ENCODE measurements at places on chromosomes 1 and 21.

DNA sequence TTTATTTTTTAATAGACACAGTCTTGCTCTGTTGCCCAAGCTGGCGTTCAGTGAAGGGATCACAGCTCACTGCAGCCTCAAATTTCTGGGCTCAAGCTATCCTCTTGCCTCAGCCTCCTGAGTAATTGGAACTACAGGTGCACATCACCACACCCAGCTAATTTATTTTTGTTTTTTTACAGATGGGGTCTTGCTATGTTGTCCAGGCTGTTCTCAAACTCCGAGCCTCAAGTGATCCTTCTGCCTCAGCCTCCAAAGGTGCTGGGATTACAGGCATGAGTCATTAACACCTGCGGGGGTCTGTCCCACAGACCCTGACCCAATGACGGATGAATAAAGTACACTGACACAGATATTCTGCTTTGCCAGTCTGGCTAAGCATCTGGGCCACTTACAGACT is 33.6 kb upstream of the ZZZ3 start:
- DNase-seq = no peak

DNA sequence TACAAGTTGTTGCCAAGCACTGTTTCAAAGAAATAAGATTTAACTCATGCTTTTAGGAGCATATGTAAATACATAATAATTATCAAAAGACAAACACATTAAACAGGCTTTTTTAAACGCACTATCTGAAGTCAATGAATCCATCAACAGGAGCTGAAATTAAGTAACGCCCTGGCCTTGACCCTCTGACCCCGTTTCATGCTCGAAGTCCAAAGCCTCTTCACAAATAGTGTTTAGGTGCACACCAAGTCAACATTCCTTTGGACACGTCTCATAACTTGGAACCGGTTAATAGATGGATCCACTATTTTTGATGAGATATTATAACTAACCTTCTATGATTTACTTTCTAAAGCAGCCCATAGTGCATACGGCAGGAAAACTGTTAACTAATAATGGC is 209.3 kb downstream of the GABPA start:
- no peak for DNase-seq

- DNase-seq = no peak
Measured at GRCh38 chr1:160489513-160490261, 33.4 kb downstream of the SLAMF6 start.

GRCh38 chr1:7172804-7173203 is 387.6 kb downstream of the CAMTA1 start:
- no peak for DNase-seq

- no peak for DNase-seq
Measured at GRCh38 chr1:30229557-30229956, 493.8 kb downstream of the MATN1 start.

DNA sequence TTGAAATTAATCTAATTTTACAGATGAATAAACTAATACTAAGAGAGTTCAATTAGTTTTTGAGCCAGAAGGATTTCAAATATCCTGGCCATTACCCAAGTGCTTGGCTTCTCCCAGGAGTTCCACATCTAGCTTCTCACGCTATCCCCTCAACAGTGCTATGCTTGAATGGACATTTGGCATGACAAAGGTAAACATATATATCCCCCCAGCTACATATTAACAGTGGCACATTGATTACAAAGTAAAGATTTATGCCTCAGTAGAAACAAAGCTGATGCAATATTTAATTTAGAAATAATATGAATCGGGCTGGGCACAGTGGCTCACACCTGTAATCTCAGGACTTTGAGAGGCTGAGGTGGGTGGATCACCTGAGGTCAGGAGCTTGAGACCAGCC is 434.6 kb upstream of the PRMT6 start:
- no peak for DNase-seq

- DNase-seq = no peak
Measured at GRCh38 chr1:169634145-169634544, 4.2 kb upstream of the SELP start.

DNA sequence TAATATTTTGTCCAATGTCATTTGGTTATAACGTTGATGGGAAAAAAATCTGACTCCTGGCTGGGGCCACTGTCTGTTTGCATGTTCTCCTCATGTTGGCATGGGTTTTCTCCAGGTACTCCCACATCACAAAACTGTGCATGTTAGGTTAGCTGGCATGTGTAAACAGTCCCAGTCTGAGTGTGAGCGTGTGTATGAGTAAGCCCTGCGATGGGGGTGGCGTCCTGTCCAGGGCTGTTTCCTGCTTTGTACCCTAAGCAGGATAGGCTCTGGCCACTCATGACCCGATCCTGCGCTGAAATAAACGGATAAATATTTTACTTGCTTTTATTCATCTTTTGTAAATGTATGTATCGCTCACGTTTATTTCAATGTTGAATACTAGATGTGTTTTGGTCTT is 13.5 kb downstream of the EFCAB14 start:
- DNase-seq = no peak

GRCh38 chr1:43067977-43068751 is 103.9 kb downstream of the EBNA1BP2 start:
- DNase-seq = no peak

- no peak for DNase-seq
Measured at GRCh38 chr21:41741253-41742072, 25.4 kb downstream of the RIPK4 start.

GRCh38 chr1:26317612-26318337 is at the start of gene CD52:
CD52 (plus strand) TSS chr1:26317958; CDS start chr1:26318018, 60 bp downstream.
- DNase-seq = no peak

GRCh38 chr1:180033390-180033789 is 78.8 kb downstream of the CEP350 start:
- DNase-seq = no peak

DNA sequence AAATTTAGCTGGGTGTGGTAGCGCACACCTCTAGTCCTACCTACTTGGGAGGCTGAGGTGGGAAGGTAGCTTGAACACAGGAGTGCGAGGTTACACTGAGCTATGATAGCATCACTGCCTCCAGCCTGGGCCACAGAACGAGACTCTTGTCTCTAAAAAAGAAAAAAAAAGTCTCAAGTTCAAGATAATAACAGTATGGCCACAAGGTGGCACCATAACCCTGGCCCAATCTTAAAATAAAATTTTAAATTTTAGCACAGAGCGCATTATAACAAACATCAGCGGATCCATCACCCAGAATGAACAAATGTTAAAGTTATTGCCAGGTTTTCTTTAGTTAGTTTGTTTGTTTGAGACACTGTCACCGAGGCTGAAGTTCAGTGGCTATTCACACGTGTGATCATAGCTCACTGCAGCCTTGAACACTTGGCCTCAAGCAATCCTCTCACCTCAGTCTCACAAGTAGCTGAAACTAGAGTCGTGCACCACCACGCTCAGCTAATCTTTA is 2.9 kb upstream of the HTR6 start:
- DNase-seq = no peak

DNA sequence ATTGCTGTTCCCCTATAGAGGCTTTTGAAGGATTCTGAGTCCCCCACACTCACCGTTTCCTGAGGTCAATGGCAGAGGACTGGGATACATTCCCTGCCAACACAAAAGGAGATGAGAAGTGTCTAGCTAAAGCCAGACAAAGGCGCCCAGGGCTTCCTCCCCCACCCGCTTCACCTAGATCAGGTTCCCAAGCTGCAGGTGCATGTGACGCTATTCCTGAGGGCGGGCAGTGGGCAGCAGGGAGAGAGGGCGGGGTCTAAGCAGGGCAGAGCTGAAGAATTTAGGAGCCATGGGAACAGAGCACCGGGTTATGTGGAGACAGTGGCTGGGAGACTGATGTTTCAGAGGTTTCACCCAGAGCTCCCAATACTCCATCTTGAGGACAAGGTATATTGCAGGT is 6.0 kb upstream of the ARHGEF2 start:
- no peak for DNase-seq

GRCh38 chr1:2134266-2134620 is 60.3 kb downstream of the FAAP20 start:
- DNase-seq = no peak

- DNase-seq = no peak
Measured at GRCh38 chr1:46557403-46557802, 6.0 kb upstream of the KNCN start.

DNA sequence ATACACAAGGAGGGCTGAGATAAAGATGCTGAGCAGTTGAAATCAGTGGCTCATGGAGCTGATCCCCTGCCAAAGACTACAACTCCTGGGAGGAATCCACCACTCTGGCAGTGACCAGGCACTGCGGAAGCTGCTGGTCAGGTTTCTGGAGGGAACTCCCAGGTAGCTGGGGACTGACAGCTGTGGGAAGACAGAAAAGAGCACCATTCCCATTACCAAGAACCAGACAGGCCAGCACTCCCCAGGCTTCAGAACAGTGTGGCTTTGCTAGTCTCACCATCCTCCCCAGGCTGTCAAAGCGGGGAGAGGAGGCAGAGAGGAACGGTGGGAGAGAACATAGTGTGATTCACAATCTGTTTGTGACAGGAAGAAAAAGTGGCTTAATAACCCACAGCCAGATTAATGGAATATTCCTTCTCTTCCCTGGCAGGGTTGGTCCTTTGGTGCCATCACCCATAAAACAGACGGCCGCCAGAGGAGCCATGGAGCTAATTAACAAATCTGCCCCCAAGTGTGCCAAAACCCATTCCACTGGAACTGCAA is 92.1 kb downstream of the MAB21L3 start:
- no peak for DNase-seq

GRCh38 chr1:185541871-185542301 is 192.3 kb upstream of the HMCN1 start:
- no peak for DNase-seq

GRCh38 chr1:202144402-202145067 is at the start of gene ARL8A:
ARL8A (minus strand) TSS chr1:202144737; CDS start chr1:202144572, 165 bp downstream.
- no peak for DNase-seq

GRCh38 chr21:45998871-45999580 is 17.5 kb downstream of the COL6A1 start:
- DNase-seq = no peak

GRCh38 chr1:71949681-71950080 is 332.7 kb downstream of the NEGR1 start:
- DNase-seq = no peak

GRCh38 chr1:79271759-79272158 is 265.2 kb upstream of the ADGRL4 start:
- DNase-seq = no peak

DNA sequence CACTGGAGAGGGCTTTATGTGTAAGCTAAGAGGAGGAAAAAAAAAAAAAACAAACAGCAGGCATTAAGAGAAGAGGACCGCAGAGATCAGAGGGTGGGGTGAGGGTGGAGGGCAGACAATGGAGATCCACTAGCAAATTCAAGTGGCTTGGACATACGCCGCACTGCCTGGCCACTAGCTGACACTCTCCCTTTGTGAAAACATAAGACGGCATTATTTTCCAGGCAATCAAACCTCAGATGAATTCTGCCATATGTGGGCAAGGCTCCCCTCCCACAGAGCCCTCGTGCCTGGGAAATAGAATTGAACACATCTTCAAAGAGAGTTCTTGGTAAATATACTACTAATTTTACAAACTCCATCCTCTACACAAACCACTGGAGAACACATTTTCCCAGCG is 53.6 kb downstream of the ERG start:
- no peak for DNase-seq

DNA sequence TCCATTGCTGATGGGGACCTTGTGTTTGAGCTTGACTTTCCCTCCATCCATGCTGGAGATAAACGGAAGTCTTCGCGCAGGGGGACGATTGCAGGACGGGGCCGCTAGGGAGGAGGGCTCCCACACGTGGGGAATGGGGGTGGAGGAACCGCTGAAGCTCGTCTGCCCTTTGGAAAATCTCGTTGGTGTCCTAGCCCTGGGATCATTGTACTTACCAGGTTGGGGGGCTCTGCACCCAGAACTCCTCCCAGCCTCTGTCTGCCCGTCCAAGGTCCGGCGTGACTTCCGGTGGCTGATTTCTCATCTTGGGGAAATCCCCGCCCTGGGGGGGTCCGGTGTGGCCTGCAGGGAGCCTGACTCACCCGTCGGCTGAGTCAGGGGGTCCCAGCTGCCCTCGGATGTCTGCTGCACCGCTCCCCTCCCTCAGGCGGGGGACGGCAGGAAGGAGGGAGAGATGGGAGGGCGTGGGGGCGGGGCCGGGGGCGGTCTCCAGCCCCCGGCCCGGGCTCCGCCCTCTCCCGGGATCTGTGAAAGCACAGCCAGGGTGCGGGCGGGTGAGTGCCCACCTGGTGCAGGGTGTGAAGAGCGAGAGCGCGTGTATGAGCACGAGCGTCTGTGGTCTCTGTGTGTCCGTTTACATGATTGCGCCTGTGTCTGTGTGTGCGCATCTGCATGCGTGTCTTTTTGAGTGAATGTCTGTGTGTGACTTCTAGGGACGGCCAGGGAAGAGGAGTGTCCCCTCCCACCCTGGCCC is 35.8 kb downstream of the PIK3CD start:
- no peak for DNase-seq

- no peak for DNase-seq
Measured at GRCh38 chr1:226902601-226903000, 32.2 kb downstream of the PSEN2 start.

DNA sequence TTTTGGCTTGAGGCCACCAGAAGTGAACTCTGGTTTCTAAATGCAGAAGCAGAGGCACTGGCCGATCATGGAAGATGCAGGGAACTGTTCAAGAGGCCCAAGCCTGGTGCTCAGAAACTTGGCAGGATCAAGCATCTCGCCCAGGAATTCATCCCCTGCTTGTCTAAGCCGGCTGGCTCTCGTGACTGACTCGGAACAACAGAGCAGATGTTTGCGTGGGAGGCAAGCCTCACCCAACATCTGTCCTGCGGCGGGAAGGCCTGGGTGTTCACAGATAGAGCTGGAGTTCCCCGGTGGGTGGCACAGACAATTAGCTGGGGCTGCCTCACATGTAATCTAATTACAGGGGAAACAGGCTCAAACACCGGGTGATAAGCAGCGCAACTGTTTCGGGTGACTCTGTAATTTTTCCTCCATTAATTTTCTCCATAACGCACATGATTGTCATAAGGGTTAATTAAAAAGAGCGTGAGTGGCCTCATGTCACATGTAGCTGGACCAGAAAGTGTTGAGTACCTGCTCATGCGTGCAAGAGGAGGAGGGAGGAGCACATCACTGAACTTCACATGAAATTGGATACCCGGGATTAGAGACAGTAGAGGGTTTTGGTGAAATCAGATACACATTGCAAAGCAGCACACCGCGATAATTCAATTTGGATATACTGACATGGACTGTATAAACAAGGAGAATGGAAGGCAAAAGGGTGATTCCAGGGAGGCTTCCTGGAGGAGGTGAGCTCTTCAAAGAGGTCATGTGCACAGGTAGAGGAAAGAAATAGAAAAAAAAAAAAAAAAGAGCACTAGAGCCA is 180.0 kb downstream of the ETS2 start:
- peak; percentile 89 for DNase-seq

DNA sequence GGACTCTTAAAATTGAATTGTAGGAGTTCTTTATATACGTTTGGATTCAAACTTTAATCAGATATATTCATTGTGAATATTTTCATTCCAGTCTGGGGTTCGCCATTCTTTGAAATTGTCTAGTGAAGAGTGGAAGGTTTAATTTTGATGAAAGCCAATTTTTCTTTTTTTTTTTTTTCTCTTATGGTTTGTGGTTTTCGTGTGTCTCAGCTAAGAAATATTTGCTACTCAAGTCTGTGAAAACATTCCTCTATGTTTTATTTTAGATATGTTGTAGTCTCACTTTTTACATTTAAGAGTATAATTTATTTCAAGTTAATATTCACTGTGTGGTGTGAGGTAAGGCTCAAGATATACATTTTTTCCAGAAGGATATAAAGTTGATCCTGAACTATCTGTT is 220.5 kb downstream of the KCNT2 start:
- no peak for DNase-seq
